Activated T-helper 1 cell treated with anti-CD3 and anti-CD28 coated beads, Interleukin-2, amount 50 U/mL, for 16 hours (primary cell): ENCODE measurements at places on chromosomes 16 and 17.

DNA sequence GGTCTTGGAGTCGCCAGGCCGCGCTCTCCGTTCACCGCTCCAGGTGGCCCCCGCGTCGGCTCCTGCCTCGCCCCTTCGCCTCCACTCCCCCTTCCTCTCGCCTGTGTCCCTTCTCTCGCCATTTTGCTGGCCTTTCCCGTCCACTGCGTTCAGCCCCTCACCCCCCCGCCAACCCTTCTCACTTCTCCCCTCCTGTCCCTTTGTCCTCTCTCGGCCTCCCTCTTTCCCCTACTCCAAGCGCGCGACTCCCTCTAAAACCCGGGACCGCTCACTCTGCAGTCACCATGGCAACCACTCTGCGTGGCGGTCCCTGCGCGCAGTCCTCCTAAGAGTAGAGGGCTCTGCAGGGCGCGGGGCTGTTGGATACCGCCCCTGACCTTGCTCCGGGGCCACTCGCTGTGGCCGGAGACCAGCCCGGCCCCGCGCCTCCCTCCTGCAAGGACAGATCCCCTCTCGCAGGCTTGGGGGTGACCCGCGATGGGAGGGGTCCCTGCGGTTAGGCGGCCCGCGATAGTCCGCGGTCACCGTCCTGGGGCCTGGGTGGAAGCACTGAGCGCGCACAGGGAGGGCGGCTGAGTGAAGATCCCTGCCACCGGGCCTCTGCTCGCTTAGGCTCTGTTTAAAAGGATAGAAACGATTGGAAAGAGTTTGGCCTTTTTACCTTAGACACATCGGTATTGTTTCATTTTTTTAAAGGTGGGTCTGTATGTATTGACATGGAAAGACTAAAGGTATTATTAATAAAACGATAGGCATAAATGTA lies 454 bp downstream of the CCDC40 start:
- DNase-seq, result no peak

GRCh38 chr16:4647644-4647980 lies 23.0 kb downstream of the MGRN1 start:
- DNase-seq, result no peak

DNA sequence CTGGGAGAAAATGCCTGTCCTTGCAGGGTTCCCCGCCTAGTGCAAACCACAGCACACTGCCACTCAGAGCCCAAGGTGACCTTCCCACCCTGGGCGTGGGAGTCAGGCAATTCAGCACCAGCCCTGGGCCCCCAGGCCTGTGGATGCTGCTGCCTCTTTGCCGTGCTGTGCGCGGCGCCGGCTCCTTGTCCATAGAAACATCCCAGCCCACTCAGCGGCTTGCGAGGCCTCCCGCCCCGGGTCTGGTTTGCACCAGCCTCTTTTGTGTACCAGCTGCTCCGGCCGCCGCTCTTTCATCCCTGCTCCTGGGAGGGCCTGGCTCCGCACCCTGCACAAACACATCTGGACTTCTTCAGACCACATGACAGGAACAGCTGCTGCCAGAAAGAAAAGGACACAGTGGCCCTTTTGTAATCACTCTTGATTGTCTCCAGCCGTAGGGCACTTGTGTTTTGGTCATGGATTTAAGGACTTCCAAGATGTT lies 75.4 kb upstream of the SDK2 start:
- no peak for DNase-seq

- DNase-seq, result no peak
Measured at GRCh38 chr16:2712063-2712441, 8.0 kb downstream of the PRSS27 start.

DNA sequence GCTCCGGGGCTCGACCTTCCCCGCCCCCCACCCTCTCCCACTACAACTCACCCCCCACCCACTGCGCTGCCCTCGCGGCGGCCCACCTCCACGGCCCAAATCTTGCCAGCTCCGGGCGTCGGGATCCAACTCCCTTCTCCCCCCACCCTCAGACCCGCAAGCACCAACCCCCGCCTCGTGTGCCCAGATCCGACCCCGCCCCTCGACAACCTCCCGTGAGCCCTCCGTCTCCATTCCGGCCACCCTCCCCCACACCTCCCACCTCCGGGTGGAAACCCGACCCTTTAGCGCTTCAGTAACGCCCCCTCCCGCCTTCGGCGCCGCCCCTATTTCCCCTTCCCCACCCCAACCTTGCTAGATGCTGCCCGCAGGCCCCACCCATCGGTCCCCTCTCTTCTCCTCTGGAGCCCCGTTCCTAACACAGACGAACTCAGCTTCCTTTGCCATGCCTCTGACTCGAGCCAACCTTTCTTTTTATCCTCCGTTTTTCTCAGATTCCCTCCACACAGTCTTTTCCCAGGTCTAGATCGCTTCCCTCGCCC lies 717 bp downstream of the UBE2Z start:
- DNase-seq, result peak; percentile 78

- no peak for DNase-seq
Measured at GRCh38 chr17:58351182-58351581, 819 bp downstream of the SUPT4H1 start.

- DNase-seq, result no peak
Measured at GRCh38 chr16:55282441-55282840, 41.6 kb upstream of the IRX6 start.

DNA sequence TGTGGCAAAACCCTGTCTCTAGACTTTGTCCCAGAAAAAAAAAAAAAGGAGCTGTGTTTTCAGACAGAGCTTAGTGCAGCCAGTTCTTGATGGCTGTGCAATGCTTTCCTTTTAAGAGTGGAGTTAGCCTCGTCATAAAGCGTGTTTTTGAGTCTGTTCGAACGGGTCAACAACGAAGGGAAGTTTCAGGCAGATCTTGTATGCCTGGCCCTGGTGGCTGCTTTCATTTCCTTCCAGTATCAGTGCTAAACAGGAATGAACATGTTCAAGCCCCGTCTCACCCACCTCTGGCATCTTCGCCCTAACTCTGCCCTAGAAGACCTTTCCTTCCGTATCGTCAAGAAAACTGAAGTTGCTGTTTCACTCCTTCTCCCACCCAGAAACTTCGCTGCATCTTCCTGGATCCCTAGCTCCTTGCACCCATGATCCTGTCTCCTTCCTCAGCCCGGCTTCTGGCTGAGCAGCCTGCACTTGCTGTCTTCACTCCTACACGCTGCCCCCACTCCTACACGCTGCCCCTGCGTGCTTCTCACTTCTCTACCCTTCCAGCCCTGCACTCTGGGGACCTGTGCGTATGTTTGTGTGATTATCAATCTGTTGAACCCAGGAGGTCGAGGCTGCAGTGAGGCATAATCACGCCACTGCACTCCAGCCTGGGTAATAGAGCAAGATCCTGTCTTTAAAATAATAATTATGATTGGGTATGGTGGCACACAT lies 55.3 kb downstream of the USP10 start:
- DNase-seq, result no peak

- no peak for DNase-seq
Measured at GRCh38 chr17:56186222-56186786, 33.0 kb downstream of the ANKFN1 start.

DNA sequence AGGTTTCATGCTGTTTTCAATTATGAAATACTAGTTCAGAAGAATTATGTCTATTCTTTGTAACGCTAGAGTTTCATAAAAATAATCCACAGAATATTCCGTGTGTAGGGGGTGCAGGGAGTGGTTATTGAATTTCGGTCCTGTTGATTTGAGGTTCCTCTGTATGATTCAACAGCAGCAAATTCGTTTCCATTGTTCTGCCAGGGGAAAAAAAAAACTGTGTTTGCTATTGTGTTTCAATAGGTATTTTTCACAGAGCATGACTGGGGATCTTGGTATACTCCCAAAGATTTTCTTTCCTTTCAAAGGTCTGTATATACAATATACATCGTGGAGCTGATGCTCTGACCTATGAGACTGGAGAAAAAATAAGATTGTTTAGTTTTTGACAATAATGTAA lies 15.8 kb downstream of the SHISA9 start:
- no peak for DNase-seq

DNA sequence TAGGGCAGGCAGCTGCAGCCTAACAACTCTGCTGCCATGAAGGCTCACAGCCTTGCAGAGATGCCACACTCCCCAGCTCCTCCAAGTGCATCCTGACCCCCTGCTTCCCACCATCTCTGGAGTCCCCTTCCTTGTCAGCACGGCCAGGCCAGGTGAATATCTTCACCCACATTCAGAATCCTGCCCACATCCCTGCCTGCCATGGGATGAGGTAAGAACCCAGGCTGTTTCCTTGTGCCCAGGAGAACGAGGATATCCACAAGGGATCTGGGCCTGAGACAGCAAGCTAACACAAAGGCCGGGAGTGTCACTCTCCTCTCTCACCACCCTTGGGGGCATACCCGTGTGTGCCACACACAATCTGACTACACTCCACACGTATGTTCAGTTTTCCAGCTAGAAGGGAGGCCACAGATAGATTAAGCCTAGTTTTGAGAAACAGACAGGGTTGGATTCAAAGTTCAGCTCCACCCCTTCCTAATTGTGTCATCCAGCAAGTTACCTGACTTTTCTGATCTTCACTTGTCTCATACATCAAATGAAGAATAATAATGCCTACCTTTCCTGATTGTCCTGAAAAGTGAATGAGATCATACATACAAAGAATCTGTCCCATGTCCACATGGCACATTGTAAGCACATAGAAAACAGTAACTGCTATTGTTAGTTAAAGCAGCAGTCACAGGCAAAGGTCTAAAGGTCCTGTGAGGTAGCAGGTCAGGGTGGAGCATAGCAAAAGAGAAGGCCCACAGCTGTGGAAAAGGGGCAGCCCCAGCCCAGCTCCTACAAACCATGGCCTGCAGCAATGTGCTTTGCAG lies 17.4 kb upstream of the SUPT4H1 start:
- no peak for DNase-seq

DNA sequence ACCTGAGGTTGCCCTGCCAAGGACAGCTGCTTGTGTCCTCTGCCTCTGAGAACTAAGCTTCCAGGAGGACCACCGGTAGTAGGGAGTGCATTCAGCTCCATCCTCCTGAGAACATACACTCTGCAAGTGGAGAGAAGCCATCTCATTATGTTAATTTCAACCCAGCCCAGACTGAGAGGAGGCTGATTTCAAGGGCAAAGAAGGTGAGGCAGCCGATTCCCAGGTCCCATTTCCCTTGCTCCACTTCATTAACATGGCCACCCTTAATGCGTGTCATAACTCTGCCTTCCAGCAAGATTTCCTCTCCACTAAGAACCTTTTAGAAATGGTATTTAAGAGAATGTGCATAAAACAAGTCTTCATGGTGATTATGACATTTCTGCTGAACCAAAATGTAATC lies 72.5 kb downstream of the CDH13 start:
- DNase-seq, result no peak

DNA sequence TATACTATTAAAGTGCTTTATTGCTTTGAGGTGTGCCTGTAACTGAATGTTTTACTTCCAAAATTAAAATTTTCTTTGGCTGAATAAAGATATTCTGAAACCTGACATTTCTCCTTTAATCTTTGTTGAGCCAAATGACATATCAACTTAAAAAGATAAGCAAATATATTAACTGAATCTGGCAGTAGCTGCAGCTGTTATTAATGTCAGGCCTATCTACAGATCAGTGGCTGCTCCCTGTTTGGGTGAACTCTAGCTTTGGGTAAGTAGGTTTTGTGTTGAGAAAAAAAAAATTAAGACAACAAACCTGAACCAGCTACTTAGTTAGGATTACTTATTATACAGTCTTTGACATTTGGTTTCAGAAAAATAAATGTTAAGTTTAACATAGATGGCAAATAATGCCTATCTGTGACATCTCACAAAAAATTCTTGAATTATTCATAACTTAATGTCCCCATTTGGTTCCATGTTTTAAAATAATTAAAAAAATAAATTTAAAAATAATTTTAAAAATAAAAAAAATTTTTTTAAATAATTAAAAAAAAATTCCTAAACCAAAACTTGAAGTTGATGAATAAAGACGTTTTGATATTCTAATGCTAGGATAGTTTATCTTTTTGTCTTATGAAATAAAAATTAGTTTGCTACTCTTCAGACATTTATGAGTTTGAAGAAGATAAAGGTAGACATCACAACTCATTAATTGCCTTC lies 19.8 kb downstream of the CPD start:
- DNase-seq, result no peak

DNA sequence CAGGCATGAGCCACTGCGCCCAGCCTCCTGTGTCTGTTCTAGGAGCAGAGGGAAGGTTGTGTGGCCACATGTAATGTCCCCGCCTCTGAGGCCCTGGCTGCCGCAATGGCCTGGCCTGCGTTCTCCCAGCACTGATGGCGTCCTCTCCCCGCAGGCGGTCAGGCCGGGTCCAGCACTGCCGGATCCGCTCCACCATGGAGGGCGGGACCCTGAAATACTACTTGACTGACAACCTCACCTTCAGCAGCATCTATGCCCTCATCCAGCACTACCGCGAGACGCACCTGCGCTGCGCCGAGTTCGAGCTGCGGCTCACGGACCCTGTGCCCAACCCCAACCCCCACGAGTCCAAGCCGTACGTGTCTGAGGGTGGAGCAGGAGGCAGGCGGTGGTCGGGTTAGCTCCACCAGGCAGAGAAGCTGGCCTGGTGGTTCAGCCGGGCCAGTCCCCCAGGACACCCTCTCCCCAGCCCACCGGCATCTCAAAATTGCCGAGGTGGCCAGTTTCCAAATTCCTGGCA lies 100.8 kb downstream of the SDR42E1 start:
- DNase-seq, result no peak

GRCh38 chr17:29760279-29761039 lies 137.7 kb upstream of the CORO6 start:
- DNase-seq, result peak; percentile 30

DNA sequence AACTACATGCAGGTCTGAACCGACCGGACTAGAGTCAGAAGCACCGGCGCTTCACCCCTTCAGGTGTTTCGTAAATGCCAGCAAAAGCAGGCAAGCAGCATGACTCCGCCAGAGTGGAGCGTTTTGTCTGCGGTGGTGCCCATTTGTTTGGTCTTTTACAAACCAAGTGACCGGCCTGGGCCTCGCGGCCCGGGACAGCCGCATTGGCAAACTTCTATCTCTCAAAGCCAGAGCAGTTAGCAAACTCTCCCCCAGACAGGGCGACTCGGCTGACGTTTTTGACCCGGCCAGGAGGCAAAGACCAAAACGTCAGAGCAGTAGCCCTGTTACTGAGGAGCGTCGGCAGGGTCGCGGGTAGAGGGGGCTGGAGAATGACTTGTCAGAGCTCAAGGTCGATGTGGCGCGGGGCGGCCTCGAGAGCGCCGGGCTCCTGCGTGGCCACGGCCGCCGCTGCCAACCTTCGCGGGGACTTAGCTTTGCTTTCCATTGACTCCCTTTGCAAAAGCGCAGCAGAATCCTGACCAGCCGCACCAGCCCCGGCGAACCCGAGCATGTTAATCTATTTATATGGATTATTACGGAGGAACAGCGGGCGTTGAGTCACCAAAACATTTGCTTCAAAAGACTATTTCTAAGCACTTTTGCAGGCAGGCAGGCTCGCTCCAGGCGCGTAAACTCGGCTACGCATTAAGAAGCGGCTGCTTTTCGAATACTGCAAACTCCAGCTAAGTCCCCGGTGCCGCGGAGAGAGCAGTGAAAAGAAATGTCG lies 763 bp upstream of the SOX9 start:
- DNase-seq, result no peak
